ENCODE measurements at places on chromosomes 3 and 15.

- no peak for DNase-seq
Observed at GRCh38 chr3:140349938-140350337, 327.9 kb upstream of the TRIM42 start.

- DNase-seq: no peak
Observed at GRCh38 chr15:33204087-33204486, 9.6 kb upstream of the FMN1 start.

GRCh38 chr15:40906991-40907802 is 12.9 kb downstream of the VPS18 start:
- DNase-seq: peak; percentile 68

DNA sequence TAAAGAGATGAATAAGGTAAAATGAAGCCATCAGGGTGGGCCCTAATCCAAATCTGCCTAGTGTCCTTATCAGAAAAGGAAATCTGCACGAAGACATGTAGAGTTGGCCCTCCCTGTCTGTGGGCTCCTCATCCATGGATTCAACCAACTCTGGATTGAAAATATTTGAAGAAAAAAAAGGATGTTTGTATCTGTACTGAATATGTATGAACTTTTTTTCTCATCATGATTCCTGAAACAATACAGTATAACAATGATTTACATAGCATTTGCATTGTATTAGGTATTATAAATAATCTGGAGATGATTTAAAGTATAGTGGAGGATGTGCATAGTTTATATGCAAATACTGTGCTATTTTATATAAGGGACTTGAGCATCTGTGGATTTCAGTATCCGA is 59.0 kb upstream of the SMAD6 start:
- DNase-seq: no peak

- no peak for DNase-seq
Observed at GRCh38 chr3:17877299-17877698, 134.9 kb upstream of the TBC1D5 start.

- DNase-seq: no peak
Observed at GRCh38 chr3:25775936-25776335, 7.3 kb downstream of the NGLY1 start.

- DNase-seq: no peak
Observed at GRCh38 chr15:91156175-91156726, 56.2 kb downstream of the SV2B start.

GRCh38 chr3:16024548-16024947 is 149.9 kb upstream of the GALNT15 start:
- no peak for DNase-seq

DNA sequence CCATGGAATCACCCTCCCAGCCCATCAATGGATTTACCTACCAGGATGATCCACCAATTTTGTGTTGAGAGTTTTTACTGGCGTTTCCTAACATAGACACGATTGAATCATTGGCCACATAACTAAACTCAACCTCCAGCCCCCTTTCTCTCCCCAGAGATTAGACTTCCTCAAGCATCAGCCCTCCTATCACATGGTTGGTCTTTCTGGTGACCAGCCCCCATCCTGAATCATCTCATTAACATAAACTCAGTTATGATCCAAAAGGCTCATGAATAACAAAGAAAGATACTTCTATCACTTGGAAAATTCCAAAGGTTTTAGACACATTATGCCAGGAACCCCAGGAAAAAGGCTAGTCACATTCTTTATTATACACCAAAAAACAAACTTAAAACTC is 21.2 kb downstream of the PRKAR2A start:
- DNase-seq: no peak

DNA sequence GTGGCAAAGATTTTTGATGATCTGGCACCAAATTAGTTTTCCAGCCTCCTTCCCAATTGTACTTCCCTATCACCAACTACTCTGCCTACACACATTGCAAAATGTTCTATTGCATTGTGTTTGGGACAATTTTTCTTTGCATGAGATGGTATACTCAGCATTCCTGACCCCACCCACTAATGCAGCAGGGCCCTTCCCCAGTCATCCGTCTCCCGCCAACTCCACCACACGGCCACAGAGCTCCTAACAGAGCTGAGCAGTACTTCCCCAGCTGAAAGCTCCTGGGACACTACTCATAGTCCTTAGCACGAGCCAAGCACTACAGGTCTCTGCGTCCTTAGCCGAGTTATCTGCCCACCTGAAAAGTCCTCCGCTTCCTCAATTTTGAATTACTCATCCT is 34.2 kb downstream of the TXNRD3 start:
- no peak for DNase-seq

DNA sequence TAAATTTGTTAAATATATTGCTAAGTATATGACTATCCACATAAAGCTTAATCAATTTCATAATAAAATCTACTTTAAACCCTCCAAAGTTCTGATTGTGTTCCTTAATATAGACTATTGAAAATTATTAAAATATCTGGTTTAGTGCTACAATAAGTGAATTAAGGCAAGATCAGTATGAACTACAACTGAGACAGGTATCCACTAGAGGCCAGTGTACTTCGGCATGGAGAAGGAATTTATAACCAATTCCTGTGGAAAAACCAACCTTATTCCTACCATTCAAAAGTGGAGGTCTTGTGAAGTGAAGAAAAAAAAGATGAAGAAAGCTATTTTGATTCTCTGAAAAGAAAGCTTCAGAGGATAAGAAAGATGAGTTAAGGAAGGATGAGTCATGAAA is 237.7 kb downstream of the SUCLG2 start:
- DNase-seq: no peak

DNA sequence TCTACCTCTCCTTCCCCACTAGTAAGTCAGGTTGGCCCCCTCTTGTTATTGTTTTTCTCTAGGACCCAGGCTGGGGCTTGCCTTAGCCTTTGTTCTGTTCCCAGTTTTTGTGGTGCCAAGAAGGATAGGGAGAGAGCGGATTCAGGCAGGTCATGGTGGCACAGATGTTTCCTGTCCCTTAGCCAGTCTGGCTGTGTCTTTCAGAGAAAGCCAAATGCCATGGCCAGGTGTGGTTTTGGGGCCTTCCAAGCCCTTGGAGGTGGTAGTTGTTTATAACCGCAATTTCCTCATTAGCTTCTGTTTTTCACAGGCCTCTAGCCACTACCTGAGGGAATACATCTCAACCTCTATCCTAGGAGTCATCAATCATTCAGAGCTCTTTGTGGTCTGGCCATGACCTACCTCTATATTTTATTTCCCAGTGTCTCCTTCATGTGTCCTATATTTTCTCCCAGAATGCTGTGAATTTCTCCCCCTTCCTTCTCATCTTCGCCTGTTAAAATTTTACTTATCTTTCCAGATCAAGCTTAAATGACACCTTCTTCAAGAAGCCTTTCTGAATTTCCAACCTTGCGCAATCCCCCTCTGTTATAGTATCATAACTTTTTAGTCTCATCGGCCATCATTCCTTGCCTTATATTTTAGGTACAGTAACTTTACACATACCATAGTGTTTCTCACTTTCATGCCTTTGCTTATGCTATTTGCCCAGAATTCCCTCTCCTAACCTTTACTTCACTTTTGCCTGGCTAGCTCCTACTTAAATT is 38.2 kb downstream of the TIMP4 start:
- DNase-seq: no peak

DNA sequence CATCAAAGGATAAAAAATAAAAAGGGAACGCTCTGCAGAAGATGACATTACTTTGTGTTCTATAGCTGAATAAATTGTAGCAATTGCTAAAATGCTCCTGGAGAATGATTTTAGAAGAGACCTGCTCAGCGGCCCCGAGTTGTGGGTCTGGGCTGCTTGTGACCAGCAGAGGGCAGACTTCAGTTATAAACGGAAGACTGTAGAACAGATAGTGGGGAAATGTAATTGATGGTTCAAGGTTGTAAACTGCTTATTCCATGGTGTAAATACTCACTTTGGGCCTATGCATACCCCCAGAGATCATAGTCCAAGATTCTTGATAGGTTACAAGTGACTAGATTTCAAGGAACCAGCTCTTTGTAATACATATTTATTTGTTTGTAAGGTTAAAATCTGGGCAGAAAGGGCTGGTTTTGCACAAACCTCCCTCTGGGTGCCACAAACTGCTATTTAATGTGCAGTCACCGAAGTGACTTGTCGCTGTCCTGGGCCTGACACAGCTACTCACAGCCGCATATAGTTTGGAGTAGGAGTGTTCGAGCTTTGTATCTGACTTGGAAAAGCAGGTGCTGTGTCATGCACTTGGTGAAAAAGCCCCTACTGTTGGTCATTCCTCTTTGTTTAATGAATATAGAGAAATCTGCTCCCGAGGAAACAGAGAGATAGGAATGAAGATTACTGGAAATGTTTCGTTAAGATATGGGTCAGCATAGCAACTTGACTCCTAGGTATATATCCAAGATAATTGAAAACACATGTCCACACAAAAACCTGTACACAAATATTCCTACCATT is 34.7 kb upstream of the NDUFB4 start:
- peak; percentile 55 for DNase-seq

DNA sequence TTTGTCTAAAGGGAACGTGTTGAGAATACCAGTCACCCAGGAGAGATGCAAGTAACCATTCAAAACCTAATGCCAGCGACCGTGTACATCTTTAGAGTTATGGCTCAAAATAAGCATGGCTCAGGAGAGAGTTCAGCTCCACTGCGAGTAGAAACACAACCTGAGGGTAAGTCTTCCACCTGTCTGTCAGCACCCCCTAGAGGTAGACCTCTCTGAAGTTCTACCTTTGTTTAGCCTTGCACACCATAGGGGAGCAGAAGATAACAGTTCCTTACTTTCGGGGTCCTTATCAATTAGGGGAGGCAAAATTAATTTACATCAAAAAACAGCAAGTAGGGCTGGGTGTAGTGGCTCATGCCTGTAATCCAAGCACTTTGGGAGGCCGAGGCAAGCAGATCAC is 124.4 kb downstream of the HCN4 start:
- DNase-seq: peak; percentile 56

GRCh38 chr15:73196113-73196512 is 143.8 kb downstream of the NEO1 start:
- DNase-seq: peak; percentile 54

GRCh38 chr3:65028024-65028423 is 340.2 kb upstream of the ADAMTS9 start:
- no peak for DNase-seq

DNA sequence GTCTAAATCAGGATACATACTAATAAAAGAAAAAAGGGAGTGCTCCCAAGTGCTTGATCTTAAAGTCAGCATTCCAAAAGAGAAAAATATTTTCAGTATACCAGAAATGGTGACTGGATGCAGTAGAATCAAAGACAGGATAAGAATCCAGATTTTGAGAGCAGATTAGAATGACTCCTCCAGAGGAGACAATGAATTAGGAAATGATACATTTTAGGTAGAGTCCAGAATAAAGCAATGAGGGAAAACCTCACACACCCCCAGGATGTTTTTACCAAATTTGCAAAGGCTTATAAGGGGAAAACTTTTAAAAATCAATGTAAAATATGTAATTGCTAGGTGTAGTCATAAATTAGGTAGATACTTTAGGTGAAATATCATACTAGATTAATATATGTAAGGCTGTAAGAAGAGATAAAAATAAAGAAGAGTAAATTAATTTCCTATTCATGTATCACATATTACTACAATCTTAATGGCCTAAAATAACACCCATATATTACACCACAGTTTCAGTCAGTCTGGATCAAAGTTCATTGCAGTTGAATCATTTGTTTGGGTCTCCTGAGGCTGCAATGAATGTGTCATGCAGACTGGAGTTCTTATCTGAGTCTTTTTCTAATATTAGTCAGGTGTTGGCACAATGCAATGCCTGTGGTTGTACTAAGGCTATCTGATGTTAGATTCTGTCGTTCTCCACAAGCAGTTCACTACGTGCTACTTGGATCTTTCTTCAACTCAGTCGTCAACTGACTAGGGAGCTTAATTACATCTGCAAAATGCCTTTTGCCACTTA is 547.8 kb upstream of the EPHA6 start:
- DNase-seq: no peak

- no peak for DNase-seq
Observed at GRCh38 chr3:147412917-147413685, 3.9 kb downstream of the ZIC1 start.

DNA sequence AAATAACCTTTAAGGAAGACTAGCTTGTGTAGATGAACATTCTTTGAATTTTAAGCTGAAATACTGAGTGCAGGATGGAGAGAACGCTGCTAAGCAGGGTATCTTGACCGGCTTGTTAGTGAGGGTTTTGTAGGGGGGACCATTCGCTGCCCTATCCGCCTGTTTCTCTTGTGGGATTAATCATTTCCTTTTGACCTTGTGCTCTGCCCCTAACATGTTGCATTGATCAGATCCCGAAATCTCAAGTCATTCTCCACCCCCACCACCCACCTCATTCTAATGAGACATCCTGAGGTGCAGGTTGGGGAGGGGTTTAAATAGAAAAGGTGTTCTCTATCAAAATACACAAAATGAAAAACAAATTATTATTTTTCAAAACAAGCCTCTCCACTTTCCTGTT is 32.8 kb downstream of the TRIM71 start:
- DNase-seq: no peak

DNA sequence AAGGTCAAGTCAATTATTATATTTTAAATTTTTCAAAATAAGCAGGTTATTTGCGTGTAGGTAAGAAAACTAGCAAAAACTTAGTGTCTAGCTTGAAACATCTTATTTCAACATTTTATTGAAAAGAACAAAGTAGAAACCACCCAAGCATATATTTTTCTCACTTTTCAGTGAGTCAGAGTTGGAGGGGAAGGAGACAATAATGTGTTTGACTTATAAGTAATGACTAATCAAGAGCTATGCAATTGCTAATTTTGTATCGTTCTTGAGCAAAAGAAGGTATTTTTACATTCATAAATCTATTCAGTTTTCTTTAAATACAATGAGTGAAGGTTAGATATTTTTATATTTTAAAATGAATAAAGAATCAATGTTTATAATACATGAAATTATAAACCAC is 54.4 kb upstream of the P2RY1 start:
- DNase-seq: no peak

DNA sequence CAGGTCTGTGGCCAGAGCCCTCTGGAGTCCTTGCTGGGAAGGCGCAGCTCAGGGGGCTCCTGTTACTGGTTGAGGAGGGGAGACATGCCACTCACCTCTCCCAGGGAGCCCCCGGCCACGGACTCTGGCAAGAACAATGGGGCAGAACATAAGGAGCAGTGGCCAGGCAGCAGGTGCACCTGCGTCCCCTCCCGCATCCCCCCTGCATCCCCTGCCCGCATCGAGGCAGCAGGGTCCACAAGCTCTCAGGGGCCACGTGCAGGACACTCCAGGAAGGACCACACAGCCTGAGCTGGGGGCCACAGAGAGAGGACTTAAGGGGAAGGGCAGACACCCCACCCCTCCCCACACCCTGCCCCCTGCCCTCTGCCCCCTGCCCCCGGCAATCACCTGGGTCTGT is 73.0 kb downstream of the TFRC start:
- no peak for DNase-seq

DNA sequence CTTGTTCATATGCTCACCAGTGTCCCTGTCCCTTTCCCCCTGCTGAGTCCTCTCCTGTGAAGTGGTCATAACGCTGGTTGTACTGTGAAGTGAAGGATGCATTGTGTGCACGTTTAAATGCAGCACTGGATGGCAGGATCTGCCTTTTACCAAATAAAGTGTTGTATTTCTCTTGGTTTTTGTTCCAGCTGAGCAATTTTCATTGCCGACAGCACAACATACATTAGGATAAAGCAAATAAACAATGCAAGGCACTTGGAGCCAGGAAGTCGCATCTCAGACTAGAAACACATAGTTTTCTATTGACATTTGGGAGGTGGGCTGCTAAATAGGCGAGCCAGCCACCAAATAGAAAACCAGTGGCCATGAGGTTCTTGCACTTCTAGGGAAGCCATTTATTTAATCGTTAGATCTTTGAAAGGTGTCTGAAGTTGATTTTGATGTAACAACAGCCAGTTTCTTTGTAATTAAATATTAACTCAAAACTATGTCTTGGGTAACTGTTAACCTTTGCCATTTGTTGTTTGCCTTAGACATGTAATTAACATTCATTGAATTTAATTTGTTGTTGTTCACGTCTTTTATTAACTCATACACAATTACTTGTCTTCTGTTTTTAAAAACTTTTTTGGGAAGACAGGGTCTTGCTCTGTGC is 185.3 kb downstream of the FNDC3B start:
- DNase-seq: no peak
